ENCODE measurements at places on chromosomes 16 and 17.
A peak's percentile ranks its signal among the peaks of the same experiment; 100 is the strongest.

GRCh38 chr16:86850670-86851069, 272.3 kb downstream of the FOXL1 start:
- no peak for DNase-seq

DNA sequence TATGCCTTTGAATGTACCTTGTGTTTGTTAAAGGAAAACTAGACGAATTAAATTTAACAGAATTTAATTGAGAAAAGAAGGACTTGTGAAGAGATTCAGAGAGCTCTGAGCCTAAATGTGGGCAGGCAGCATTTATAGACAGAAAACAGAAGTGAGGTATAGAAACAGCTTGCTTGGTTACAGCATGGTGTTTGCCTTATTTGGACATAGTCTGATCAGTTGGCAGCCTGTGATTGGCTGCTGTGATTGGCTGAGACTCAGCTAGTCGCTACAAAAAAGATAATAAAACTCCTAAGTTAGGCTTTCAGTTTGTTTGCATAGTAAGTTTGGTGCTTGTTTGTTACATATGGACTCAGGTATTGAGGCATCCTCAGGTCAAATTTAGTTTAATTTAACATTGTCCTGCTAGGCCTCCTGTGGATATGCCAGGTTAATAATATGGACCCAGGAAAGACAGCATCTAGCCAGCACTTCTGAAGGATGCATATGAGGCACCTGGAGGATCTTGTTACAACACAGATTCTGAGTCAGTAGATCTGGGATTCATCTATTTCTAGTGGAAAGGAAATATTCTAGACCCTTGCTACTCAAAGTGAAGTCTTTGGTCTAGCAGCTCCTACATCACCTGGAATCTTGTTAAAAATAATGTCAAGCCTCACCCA, 43.4 kb downstream of the SLFN5 start:
- no peak for DNase-seq

DNA sequence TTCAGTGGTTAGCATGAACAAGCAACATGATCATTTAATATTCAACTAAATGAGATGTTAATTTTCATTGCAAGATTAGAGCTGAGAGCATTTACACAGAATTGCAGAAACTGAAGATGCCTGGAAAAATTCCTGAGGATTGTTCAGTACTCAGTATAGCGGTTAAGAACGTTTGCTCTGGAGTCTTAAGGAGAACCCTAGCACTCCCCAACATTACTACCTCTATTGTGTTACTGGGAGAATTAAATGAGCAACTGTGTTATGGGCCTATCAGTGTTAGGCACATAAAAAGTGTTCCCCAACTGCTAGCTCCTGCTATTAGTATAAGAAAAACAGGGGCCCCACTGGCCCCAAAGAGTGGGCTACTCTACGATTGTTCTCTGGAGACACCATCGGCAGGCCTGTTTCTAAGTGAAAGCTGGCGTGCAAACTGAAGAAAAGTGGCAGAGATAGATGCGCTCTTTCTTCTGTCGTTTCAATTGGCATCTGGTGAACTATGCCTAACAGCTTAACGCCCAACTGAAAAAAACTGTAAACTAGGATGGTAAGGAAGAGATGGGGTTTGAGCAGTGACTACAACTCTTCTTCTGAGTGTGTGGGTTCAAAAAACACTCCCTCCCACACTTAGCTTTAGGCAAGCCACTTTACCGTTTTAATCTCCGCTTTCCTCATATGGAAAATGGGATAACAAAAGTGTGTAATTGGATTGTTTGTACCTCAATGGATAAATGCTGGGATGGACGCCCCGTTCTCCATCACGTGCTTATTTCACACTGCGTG, 1.3 kb downstream of the CDR2 start:
- DNase-seq, result no peak

- no peak for DNase-seq
Measured at GRCh38 chr16:66858740-66859396, 14.7 kb downstream of the CA7 start.

DNA sequence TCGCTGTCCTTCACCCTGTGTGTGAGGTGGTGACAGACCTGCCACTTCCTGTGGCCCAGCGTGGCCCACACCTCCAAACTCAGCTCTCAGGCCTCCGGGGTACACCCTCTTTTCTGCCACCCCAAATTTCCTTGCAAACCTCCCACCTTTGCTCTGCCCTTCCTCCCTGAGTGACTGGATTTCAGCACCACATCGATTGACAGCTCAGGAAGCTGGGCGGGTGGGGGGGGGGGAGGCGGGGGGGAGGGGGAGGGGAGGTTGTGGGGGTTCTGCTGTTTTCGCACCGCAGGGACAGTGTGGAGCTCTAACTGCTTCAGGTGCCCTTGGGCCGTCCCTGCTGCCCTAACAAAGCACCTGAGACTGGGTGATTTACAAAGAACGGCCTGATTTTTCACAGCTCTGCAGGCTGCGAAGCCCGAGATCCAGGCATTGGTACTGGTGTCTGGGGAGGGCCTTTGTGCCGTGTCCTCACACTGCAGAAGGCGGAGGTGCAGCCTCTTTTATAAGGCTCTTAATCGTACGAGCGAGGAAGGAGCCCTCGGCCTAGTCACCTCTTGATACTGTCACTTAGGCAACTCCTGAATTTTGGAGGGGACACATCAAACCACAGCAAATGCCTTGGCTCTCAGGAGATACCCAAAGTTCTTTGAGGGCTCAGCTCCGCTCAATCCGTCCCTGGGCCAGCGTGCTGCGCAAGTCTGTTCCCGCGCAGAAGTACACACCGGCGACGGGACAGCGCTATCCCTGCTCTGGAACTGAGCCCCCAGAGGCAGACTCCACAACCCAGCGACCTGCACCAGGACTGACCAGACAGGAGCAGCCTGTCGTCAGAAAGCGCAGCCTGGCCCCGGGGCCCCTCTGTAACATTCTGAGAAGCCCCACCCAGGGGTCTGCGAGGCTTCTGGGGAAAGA, 3.6 kb downstream of the NDUFAF8 start:
- DNase-seq, result no peak

DNA sequence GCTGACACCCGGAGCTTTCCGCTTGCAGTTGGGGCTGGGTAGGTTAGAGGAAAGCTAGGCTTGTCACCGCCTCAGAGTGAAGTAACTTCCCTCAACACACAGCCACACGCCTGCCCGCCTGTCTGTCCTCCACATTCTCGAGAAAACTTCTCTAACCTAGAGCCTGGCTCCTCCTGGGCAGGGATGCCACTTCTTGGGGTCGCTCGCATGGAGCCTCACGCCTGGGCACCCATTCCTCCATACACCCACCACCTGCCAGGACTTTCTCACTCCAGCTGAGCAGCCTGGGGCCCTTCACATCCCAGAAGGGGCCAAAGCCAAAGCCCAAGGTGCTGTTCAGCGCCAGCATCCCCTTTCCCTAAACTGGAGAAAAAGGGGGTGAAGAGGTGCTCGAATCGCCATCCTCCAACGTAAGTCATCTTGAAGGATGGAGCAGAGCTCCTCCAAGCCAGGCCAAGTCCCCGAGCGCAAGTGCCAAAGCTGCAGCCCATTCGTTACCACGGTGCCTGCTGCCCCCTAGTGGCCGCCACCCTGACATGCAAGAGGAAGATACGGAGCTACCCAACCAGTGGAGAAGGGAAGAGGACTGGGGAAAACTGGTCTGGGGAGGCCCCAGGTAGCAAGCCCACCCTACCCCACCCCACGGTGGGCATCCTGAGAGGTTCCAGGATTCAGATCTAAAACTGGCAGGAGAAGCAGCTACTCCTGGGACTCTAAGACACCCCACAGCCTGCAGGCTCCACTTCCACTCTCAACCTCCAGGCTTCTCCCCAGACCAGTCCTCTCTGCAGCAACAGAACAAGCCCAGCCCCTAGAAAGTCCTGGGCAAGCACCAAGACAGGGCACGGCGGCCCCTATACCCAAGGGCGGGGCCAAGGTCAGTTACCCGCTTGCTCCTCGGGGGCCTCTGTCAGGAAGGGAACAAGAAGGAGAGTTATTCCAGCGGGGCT, 63.1 kb downstream of the MYO18A start:
- peak; percentile 84 for DNase-seq

DNA sequence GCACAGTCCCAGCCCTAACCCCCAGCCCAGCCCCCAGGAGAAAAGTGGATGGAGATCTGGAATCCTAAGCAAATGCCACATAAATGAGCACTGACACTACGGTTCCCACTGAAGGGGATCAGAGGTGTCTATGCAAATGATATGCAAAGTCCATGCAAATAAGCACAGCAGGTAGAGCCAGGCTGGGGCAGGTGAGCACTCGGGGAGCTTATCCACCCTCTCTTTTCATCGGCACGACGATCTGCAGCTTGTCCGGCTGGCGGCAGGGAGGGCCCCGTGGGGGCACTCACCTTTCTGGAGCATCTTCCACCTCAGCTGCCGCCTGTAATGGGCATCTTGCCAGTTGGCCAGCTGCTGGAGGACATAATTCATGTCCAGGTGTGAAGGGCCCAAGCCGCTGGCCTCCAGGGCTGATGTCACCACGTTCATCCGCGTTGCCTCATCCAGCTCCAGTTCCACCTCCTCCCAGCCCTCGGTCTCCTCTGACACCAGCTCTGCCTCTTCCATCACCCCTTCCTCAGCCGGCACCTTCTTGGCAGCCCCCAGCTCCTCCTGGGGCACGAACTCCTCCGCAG, 9.9 kb downstream of the HAP1 start:
- no peak for DNase-seq

- DNase-seq, result no peak
Measured at GRCh38 chr17:17235212-17236174, 1.5 kb downstream of the FLCN start.

GRCh38 chr17:42535155-42536047, 640 bp upstream of the NAGLU start:
- no peak for DNase-seq

DNA sequence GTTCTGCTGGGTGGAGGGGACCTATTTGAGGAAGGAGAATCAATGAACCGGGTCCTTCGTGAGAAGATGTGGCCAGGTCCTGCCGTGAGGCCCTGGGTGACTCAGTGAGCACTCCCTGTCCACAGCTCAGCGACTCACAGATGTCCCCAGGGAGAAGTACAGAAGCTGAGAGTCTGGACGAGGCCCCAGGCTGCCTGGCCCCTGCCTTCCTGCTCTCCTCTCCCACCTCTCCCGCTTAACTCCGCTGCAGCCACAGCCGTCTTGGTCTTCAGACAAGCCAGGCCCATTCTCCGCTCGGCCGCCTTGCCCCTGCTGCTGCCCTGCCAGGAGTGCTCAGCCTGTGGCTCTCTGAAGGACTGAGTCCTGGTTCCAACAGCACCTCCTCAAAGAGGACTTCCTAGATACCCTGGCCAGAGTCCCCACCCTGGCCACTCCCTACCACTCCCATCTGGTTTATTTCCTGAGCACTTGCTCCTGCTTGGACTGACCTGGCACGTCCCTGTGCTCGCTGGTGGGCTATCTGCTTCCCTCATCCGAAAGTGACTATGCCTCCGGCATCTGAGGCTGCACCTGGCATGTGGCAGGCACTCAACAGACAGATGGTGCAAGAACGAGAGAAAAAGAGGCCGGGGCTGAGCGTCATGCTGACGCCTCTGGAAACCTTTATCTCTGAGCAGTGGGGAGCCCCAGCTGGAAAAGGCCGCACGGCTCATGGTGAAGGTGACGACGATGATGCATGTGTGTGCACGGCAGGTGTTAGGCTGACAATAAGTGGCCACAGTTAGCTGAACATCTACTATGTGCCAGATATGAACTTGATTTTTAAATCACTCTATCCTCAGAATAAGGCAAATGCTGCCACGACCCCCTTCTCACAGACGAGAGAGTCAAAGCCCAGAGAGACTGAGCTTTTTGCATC, 9.2 kb upstream of the TNFRSF13B start:
- no peak for DNase-seq

GRCh38 chr17:27502526-27503324, 46.5 kb downstream of the KSR1 start:
- DNase-seq, result no peak

DNA sequence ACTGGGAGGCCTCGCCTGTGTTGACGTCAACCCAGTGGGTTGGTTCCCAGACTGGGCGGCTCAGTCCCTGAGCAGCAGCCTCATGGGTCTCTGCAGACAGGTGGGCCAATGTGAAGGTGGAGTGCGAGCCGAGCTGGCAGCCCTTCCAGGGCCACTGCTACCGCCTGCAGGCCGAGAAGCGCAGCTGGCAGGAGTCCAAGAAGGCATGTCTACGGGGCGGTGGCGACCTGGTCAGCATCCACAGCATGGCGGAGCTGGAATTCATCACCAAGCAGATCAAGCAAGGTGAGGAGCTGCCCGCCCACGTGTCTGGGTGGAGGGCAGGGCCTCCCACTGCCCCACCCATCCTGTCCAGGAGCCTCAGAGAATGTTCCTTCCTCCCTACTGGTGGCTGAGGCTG, 44.1 kb downstream of the MRC2 start:
- no peak for DNase-seq

DNA sequence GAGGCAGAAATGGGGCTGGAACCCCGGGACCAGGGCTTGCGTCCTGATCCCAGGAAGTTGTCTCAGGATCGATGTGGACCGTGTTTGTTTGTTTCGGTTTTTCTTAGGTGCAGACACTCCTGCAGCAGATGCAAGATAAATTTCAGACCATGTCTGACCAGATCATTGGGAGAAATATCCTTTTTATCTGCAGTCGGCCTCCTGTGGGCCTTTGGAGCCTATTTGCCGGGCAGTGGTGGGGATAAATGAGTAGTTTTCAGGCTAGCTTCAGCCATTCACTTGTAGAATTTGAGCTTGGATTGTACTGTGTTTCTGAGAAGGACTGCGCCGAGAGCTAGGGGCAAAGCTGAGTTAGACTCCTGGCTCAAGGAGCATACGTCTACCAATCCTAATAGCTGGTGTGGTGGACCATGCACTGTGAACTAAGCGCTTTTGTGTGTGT, 816 bp downstream of the HSBP1 start:
- DNase-seq, result no peak

DNA sequence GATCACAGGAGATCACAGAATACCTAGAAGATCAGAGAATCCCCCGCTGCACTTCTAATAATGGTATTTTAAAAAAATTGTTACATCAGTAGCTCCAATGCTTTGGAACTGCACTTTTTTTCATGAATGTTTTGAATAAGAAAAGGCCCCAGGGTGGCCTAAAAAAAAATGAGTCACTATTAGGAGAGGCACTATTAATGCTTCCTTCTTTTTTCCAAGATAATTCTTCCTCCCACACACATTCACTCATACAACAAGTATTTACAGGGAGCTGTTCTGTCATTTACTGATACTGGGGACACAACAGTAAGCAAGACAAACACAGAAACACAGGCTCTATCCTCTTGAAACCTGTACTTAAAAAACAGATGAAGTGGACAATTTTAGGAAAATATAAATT, 675 bp upstream of the PDZD9 start:
- no peak for DNase-seq

- no peak for DNase-seq
Measured at GRCh38 chr17:7222093-7222971, 2.6 kb downstream of the ACADVL start.

DNA sequence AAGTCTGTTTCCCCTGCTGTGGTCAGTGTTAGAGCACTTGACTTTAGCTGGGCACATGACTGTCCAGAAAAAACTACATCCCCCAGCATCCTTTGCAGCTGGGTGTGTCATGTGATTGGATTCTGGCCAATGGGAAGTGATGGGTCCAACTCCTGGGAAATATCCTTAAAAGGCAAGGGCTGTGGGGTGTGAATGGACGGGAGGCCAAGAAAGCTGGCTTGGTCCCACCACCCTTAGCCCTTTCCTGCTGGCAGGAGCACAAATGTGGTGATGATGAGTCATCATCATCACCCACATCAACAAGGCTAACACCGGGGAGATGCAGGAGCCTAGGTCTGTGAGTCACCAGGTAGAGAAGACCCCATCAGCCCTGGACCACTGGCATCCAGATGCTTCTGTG, 341.7 kb downstream of the C16orf95 start:
- peak; percentile 46 for DNase-seq

- DNase-seq, result no peak
Measured at GRCh38 chr17:65365169-65365568, 196.3 kb downstream of the AXIN2 start.

GRCh38 chr16:55323637-55324271, at the start of gene IRX6:
Gene IRX6 (plus strand): TSS chr16:55324203. CDS start chr16:55325092, 889 bp downstream.
- DNase-seq, result peak; percentile 78
